ENCODE measurements at places on chromosomes 11 and 22.

GRCh38 chr11:116879800-116880625 is 42.6 kb upstream of the APOA1 start:
- peak; percentile 11 for DNase-seq

DNA sequence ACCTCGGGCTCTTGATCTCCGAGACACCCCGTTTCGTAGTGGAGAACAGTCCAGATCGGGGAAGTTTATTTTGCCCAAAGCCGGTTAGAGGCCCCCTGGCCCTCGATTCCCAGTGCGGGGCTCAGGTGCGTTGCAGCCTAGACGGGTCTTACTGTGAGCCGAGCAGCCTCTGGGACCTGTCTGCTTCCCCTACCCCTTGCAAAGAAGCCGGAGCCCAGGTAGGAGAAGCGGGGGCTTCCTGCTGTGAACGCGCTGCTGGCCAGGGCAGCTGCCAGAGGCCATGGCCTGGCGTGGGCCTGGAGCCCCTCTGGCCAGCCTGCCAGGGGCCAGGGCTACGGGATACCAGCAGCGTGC is 621 bp downstream of the TSPO start:
- no peak for DNase-seq

DNA sequence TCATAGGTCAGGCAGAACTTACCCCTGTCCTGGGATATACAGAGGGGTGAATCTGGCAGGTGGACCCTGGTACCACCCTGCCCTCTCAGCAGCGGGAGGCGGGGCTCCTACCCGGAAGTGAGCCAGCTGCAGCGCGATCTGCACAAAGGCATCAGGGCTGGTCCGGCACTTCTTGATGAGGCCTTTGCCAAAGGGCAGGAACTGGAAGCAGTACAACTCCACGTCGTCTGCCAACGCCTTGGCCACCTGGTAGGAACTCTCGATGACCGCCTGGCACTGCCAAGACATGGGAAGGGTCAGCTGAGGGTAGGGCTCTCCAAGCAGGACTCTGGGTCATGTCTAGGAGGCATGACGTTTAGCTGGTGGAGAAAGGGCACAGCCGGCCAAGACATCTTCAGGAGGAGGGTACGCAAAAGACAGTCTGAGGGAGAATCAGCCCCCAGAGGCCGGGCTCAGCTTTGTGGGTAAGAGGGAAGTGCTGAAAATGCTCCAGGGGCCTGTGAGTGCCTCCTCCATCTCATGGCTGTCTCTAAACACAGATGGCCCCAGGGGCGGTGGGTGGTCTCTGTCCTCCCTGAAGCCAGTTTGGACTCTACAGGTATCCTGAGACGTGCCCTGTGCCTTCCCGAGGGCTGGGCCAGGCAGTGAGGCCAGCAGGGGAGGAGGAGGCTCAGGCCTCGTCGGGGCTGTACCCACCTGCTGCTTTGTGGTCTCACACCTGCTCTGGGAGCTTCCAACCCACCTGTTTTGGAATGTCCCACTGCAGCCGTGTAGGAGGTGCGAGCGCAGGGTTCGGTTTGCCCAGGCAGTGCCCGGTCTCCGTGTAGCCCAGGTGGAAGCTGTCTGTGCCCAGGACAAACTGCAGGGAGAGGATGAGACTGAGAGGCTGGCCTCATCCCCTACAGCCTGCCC is 6.7 kb downstream of the CPT1B start:
- no peak for DNase-seq

- no peak for DNase-seq
Observed at GRCh38 chr11:33451364-33451763, 194.2 kb downstream of the HIPK3 start.

- no peak for DNase-seq
Observed at GRCh38 chr11:67288198-67288451, 978 bp upstream of the ANKRD13D start.

GRCh38 chr11:108775324-108775723 is 110.5 kb downstream of the DDX10 start:
- no peak for DNase-seq

DNA sequence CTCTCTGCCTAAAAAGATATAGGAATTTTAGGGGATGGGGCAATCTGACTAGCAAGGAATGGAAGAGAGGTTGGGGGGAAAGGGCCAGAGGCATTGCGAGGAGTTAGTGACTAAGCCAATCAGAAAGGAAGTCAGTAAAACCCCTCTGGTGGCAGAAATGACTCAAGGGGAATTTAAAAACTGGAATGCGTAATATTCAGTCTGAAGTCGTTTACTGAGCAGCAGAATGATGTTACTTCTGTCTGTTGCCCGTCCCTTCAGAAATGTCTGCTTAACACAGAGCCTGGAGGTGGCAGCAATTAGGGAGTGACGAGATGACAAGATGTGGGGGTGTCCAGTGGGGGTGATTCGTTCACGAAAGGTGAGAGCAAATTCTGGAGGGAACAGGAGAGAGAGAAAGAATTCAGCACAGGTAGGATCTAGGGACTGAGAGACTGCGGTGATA is 107.7 kb upstream of the CLMP start:
- DNase-seq: no peak

GRCh38 chr11:33636104-33636503 is 64.5 kb downstream of the C11orf91 start:
- DNase-seq: no peak

DNA sequence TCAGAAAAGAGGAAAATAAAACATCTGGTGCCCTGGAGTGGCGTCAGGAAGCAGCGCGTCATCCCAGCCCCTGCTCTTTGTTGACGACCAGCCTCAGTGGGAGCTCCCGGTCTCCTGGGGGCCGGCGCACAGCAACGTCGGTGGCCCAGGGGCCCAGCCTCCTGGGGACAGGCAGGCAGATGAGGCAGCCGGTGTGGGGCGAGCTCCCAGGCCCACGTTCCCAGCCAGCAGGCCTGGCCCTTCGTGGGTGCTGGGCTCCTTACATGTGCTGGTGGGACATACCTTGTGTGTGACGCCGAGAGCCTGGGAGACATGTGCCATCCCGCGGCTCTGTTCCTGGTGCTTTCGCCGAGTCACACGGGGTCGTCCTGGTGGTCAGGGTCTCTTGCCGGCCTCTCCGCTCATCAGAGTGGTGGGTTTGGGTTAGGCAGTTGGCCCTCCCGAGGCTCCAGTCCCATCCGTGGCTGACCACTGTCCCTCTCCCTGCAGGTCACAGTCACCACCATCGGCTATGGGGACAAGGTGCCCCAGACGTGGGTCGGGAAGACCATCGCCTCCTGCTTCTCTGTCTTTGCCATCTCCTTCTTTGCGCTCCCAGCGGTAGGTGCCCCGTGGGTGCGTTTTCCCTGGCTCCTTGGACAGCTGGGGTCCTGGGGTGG is 116.7 kb downstream of the KCNQ1OT1 start:
- DNase-seq: no peak

DNA sequence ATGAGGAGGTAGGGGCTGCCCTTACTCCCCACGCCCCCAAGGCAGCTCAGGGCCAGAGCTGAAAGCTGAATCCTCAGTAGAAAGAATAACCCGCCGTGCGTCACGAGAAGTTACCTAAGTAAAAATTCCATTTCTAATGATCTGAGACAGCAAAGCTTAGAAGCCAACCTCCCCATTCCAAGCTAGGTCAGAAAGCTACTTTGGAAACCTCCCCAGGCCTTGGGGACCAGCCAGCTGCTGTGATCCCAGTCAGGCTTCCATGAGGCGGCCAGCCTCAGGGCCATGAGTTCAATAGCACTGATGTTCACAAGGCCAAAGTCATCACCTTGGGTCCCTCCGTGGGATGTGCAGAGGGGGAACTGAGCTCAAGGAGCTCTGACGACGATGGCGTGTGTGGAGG is 6.9 kb downstream of the SHISAL1 start:
- DNase-seq: no peak

GRCh38 chr22:38946771-38947170 is 10.6 kb upstream of the APOBEC3A start:
- DNase-seq: no peak
